ENCODE measurements at places on chromosomes 7 and 10. TPM values are rescaled to one million over a fixed set of nuclear protein-coding genes. Genes with fewer than 3 reads are reported as not detected.

The GHRHR gene
- total RNA-seq = not detected

The SLC13A4 gene
- total RNA-seq = not detected

The SLC29A3 gene
- 2.6 TPM for total RNA-seq

The TEX47 gene
- total RNA-seq = not detected

The ANKRD61 gene
- 0.19 TPM for total RNA-seq

The TSPAN15 gene
- total RNA-seq = 0.85 TPM

The CCM2 gene
- total RNA-seq = 80.1 TPM

The FFAR4 gene
- total RNA-seq = not detected

The GIMAP8 gene
- 7.7 TPM for total RNA-seq

The CFTR gene
- not detected for total RNA-seq

The SPDYE2B gene
- not detected for total RNA-seq

DNA sequence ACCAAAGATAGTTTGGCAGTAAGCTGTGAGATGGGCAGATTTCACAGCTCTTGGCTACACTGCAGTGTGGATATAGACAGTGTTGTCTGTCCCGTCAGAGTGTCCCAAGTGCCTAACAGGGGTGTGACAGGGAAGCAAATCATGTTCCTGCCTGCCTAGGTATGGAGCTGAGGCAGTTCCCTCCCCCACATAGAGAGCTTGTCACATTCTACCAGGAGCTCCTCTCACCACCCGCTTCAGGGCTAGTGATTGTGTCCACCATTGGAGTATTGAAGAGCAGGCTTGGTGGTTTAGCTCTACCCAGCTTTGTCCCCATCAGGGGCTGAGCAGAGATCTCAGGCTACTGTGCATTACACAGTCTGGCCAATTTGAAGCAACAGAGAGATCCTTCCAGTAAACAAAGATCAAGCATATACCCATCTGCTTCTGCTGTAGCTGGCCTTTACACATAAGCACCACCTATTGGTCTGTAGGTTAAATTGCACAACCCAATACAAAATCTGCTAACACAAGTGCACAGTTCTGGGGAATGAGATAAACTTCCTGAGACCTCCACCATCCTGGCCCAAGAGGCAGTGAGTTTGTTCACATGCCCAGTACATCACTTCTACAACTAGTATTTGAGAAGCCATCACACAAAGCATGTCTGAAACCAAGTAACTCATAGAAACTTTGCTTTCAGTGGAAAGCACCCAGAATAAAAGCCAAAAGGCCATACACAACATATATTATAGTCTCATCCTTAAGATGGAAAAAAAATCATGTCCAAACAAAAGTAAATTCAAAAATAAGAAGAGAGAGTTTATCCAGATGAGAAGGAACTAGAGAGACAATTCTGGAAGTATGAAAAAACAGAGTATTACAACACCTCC lies 67.3 kb downstream of the GLCCI1 start:
- no peak for DNase-seq

GRCh38 chr7:19455623-19456022 lies 253.2 kb downstream of the POLR1F start:
- DNase-seq = no peak

DNA sequence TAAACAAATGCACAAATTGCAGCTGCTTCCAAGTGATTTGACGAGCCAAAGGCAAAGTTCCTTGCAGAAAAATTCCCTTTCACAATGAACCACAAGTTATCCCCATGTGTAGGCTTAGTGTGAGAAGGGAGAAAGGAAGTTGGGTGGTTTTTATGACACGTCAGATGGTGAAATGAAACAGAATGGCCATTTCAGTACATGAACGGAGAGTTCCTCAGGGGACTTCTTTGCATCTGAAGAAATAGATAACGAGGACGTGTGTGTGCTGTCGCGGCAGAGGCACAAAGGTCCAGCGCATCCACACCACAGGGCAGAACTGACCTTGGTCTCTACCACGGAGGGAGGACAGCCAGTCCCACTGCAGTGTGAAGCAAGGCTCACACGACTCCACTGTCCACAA lies 135.9 kb downstream of the PAXIP1 start:
- DNase-seq = no peak

DNA sequence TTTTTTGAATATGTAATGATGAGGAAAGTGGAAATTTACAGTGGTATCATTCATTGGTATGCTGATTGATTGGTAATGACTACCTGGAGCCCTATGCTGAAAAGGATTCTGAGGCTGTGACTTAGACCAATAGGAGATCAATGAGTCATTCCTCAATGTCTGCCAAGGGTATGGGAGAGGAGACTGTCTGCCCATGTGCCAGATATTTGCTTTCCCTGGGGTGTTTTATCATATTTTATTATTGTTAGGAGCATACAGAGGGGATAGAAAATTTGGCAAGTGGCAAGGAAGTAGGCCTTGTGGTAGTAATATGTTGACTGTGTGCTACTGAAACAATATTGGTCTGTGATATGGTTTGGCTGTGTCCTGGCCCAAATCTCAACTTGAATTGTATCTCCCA lies 54.8 kb downstream of the ASAH2B start:
- no peak for DNase-seq

DNA sequence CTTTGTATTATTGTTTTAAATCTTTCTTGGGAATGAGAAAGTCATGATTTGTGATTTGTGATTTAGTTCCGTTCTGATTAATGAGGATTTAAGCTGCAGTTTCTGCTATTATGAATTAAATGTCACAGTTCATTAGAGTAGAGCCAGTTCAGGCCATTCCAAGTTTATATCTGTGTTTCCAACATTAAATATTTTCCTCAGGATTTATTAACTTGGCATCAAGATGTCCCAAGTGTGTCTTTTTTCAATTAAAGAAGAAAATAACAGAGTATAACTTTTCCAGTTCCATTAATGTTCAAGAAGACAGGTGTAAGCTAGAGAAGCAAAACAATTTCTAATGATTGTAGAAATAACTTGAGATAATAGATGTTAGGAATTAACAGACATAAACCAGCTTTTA lies 1183.2 kb upstream of the CELF2 start:
- DNase-seq = no peak

- no peak for DNase-seq
These were observed 377.9 kb upstream of the SEMA3C start for GRCh38 chr7:81296726-81297125.

DNA sequence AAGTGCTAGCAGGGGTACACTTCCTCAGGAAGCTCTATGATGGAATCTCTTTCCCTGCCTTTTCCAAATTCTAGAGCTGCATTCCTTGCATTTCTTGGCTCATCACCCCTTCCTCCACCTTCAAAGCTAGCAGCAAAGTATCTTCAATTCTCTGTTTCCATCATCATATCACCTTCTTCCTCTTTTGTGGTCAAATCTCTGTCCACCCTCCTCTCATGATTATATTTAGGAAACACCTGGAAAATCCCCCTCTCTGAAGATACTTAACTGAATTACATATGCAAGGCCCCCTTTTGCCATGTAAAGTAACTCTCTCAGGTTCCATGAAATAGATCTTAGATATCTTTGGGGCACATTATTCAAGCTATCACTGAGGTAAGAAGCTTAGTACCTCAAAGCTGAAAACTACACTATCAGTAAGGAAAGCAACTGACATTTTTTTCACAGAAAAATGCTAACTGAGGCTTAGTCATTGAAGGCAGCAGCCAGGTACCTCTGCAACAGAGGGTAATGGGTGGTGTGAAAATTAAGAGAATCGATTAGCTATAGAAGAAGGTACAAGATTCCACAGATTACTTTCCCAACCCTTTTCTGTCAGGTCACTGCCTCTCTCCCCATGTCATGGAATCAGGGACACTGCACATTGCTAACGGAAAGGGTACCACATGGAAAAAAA lies 197.3 kb downstream of the MACC1 start:
- no peak for DNase-seq

DNA sequence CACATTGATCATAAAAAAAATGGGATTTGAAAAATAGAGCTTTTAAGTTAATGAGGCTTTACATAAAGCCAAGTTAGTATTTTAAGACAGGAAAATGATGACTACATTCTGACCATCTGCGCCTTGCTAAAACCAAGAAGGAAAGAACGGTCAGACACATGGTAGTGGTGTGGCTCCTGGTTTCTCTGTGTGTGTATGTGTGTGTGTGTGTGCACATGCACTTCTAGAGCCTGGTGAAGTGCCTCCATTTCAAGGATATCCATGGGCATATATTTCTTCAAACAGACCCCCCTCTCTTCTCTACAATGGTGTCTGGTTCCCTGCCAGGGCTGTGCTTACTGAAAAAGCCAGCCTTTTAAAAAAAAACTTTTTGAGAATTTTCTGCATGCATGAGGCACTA lies 80.9 kb downstream of the FRMPD2 start:
- DNase-seq = no peak

DNA sequence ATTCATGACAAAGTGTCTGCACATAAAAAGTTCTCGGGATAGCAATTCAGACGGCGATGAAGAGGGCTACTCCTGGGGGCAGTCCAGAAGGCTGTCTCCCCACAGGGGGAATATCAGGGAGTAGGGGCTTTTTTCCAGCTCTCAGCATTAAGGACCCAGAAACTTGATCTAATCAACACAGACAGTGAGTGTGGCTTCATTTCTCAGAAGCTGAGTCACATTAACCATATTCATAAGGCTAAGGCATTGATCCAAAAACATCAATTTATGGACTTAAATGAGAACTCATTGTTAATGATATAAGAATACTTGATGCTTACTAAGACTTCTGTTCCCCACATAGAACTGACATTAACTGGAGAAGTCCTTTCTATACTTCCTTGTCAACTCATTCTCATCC lies 87.5 kb upstream of the AOAH start:
- no peak for DNase-seq

GRCh38 chr7:147415991-147416390 lies 1174.6 kb upstream of the C7orf33 start:
- no peak for DNase-seq

GRCh38 chr7:149409895-149410294 lies 51.0 kb downstream of the ZNF777 start:
- no peak for DNase-seq

DNA sequence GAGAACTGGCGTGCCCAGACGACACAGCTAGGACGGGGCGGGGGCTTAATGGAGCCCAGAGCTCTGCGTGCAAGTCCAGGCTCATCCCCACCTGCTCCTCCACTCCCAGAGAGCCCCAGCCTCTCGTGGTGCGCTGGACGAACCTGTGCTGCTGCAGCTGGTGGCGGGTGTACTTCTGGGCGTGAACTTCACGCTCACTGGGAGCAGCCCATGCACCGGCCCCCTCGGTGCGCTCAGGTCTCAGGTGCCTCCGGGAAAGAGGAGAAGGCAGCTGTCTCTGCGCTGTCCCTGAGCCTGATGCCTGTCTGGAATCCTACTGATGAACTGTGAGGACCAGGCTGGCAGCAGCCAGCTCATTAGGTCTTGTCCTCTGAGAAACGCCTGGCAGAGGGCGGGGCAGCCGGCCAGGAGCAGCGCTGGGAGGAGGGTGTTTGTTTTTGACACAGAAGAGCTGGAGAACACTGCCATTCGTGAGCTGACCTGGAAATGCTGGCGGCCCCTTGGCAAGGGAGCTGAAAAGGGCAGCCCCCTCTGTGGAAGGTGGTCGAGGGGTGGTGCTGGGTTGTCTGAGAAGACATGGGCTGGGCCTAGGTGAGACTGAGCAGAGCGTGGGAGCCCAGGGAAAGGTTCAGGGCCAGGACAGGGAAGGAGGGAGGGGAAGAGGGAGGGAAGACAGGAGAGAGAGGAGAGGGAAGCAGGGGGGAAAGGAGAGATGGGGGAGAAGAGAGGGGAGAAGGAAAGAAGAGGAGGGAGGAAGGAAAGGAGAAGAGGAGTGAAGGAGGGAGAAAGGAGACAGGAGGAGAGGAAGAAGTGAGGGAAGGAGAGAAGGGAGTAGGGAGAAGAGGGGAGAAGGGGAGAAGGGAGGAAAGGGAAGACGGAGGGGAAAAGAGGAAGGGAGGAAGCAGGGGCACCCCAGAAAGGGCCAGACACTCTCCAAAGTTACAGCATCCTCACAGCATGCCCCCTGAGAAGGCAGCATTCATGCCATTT lies 53.5 kb upstream of the TNS3 start:
- DNase-seq = no peak

GRCh38 chr10:42997151-42997848 lies 79.6 kb upstream of the RET start:
- DNase-seq = no peak

DNA sequence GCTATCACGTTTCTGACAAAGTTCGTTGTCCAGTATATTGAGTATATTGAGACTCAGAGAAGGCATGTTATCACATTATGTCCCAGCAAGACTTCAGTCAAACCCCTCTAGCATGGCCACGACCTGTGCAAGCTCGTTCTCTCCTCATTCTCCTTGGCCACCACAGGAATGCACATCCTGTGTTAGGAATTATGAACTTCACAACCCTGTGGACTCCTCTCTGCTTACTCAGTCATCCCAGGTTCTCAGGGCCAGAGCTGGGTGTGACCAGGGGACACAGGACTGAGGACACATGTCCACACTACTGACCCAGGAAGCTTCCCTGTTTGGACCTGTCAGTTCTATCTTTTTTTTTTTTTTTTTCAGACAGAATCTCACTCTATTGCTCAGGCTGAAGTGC lies 4.4 kb downstream of the SH2D4B start:
- no peak for DNase-seq
